ENCODE measurements at places on chromosomes 2 and 18.

GRCh38 chr2:42914314-42914713 lies 121.9 kb upstream of the HAAO start:
- no peak for DNase-seq

- DNase-seq = no peak
Measured at GRCh38 chr2:119377993-119378345, 11.2 kb downstream of the DBI start.

- DNase-seq = no peak
Measured at GRCh38 chr2:130766711-130767407, 11.5 kb downstream of the AMER3 start.

- DNase-seq = peak; percentile 61
Measured at GRCh38 chr2:159968279-159968900, 94.0 kb downstream of the PLA2R1 start.

- DNase-seq = no peak
Measured at GRCh38 chr18:69697689-69698088, 250.0 kb downstream of the CD226 start.

DNA sequence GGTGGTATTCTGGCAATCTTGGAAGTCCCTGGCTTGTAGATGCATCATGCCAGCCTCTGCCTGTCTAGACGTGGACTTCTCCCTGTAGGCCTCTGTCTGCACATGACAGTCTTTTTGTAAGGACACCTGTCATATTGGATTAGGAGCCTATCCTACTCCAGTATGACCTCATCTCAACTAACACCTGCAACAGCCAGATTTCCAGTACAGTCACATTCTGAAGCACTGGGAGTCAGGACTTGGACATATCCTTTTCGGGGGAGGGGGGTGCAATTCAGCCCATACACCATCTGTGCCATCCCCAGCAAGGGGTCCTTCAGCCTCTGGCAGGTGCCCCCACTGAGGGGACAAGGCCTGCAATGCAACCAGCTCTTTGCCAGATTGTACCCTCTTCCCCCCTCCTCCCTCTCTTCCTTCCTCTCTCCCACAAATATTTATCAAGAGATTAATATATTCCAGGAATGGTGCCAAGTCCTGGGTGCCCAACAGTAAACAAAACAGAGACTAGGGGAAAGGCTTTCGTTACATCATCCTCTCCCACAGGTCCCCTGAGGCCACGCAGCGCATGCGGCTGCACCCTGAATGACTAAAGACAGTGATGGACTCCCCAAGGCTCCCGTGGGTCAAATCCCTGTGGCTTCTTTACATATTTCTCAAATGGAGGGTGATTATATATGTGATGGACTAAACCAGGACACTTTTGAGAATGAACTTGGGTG lies 20.5 kb upstream of the MYCN start:
- no peak for DNase-seq

DNA sequence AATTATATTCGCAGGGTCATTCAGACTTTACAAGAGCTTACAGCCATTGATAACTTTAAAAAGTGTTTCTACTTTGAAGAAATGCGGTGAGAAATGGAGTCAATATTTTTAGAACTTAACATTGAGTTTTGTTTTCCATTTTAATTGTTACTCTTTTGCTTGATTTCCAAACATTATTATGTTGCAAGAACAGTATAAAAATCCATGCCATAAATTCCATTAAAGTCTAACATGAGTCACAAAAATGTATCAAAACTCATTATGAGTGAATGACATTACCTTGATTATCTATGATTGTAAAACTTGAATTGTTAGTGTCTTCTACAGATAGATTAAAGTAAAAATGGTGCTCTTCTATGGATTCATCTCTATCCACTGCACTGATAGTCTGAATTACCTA lies 92.6 kb downstream of the CDH19 start:
- DNase-seq = no peak

DNA sequence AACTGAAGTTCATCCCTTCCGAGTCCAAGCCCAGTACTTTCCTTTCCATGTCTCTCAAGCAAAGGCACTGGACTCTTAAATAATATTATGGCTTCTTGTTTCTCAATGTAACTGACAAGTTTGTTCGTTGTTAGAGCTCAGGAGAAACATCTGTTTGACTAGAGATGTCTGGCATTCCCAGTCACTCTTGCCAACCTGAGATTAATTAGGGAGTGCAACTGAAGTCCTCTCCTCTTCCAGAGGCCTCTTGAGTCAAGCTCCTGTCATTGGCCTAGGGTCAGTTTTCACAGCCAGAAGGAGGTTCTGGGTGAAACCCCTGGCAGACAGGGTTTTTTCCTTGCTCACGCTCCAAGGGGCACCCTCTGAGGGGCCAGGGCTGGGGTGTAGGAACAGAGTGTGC lies 196.1 kb downstream of the AGPS start:
- no peak for DNase-seq

DNA sequence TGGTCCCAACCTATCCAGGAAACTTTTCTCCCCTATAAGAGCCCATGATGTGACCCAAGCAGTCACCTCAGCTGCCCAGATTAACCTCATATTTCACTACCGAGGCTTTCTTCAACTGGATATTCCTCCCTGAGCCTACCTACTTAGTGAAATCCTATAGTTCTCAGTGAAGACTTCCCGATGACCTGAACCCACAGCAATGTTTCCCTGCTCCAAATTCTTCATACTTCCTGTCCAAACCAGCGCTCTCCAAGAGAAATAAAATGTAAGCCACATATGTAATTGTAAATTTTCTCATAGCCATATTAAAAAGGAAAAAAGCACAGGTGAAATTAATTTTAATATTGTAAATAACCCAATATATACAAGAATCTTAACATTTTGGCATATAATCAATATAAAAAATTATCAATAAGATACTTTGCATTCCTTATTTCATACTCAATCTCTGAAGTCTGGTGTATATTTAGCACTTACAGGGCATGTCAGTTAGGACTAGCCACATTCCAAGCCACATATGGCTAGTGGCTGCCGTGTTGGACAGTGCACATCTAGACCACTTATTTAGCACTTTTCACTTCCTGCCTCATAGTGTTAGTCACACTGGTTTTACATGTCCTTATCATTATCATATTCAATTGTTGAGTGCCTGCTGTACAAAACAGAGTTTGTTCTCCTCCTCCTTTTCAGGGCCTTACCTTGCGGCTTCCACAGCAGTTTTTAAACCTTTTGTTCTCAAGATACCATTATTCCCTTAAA lies 1.9 kb upstream of the STAT4 start:
- peak; percentile 49 for DNase-seq

DNA sequence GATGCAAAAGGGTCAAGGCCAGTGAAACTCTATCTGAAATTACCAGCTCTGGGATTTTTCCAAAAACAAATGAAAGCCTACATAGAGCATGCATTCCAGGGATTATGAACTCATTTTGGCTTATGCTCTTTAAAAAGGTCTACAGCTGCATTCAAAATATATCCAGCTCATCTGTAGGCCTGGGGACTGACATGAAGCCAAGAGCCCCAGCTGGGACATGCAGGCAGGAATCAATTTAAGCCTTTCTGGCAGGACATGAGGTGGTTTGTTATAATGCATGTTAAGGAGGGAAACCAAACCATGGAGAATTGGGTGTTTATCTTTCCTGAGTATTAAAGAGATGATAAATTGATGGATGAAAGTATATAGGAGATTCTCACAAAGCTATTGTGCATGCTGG lies 164.5 kb downstream of the RBM43 start:
- DNase-seq = no peak

DNA sequence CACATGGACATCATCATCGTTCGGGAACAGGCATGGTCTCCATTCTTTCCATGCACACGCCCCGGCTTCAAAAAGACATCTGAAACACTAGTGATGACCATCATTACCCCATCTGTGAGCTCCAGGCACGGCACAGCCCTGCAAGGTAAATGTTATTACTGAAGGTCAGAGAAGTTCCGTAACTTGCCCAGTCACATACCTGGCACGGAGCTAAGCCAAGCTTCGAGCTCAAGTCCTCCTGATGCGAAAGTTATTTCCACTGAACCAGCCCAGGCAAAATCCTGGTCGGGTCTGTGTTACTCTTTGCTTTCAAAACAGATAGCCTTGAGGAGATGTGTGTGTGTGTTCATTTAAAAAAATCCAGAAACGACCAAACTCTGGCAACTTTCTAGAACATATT lies 22.8 kb downstream of the FHL2 start:
- no peak for DNase-seq

- DNase-seq = no peak
Measured at GRCh38 chr2:217691920-217692666, 310.7 kb downstream of the TNS1 start.

- peak; percentile 70 for DNase-seq
Measured at GRCh38 chr2:218327451-218328210, 29.0 kb upstream of the CATIP start.

DNA sequence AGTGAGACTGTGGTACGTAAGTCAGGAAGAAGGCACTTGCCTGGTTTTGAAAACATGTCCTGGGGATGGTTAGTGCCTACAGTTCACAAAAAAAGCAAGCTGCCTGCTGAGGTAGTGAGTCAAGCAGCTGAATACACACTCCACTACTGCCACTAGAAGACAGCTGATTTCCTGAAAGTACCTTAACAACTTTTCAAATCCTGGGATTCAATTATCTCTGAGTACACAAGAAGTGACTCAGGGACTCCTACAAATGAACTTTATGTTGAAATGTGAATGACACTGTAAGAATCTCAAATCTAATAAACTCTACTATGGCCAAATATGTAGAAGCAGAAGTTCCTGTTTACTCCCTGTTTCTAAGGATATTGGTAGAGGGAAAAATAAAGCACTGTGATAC lies 58.0 kb upstream of the ARL5A start:
- no peak for DNase-seq

DNA sequence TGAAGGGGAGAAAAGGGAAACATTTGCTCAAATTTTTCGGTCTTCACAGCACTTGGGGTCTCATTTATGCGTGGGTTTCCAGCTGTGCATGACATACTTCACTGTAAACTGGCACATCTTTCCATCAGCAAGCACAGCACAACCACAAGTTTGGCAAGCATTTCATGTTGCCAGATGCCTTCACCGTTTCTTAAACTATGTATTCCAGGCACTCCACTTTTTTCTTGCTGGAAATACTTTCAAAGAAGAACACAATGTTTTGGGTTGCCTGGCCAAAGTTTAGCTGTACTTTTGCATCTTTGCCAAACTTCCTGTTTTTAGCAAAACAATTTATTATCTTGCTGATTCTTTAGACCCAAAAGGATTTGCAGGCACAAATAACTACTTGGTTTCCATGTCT lies 194.6 kb upstream of the MEIS1 start:
- DNase-seq = no peak

DNA sequence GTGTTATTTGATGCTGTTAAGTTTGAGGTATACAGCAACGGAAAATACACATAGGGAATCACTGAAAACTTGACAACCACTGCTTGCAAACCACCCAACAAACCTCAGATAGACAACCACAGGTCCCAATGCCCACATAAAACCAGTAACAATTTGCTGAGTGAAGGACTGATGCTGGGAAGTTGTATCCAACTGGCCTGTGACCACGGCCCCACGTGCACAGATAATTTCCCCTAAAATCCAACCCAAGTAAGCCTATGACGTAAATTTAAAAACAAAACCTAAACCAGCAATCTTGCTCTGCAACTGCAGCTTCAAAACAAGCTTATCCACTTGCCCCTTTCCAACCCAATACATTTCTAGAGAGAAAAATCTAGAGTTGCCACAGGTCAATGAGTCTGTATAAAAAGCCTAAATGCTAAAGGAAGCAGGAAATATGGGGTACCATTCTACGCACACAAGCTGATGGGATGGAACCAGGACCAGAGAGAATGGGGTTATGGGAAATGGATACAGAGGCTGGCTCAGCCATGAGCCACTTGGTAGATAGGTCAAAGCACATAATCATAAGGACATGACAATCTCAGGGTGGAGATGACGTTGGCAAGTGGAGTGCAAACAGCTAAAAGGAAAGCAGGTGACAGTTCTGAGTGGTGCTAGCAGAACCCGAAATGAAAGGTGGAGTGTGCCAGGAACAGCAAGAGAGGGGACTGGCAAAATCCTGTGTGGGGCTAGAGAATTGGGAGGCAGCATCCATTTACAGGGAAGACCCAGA lies 27.8 kb upstream of the CREB1 start:
- no peak for DNase-seq

GRCh38 chr2:156087875-156088274 lies 244.6 kb downstream of the NR4A2 start:
- no peak for DNase-seq

- DNase-seq = peak; percentile 19
Measured at GRCh38 chr2:8380026-8380425, 301.8 kb upstream of the ID2 start.

- DNase-seq = no peak
Measured at GRCh38 chr2:28610583-28611201, 114.8 kb downstream of the PLB1 start.

- DNase-seq = peak; percentile 95
Measured at GRCh38 chr2:240566203-240567136, 1.8 kb upstream of the RNPEPL1 start.

- DNase-seq = no peak
Measured at GRCh38 chr2:14530506-14530905, 102.0 kb upstream of the LRATD1 start.

- peak; percentile 73 for DNase-seq
Measured at GRCh38 chr18:32919799-32920198, 147.0 kb upstream of the KLHL14 start.

DNA sequence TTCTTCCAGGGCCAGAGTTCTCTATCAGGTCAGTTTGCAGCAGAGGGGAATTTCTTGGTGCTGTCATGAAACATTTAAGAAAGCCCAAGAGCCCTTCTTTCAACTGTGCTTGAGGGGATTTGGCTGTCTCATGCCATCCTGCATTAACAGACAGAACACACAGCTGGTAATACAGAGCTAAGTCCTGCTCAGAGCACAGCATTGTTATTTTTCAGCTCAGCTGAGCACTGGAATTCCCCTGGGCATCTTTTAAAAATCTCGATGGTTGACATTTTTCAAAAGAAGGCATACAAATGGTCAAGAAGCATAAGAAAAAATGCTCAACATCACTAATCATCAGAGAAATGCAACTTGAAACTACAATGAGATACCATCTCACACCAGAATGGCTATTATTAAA lies 14.9 kb upstream of the IL1R2 start:
- no peak for DNase-seq

DNA sequence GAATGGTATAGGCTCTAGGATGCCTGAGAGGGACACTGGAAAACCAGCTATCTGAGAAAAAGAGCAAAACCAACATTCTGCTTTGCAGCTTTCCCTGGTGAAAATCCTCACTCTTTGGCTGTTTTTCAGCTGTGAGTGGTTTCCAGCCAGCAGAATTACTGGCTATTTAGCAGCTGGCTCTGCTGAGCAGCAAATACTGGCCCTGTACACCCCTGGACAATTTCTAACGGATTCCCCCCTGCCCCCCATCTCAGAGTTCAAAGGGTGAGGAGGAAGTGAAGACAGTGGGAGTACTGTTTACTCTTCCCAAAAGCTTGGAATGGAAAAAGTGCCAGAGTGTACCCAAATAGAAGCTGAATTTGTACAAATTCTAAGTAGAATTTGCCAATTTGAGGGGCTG lies 26.1 kb upstream of the IMP4 start:
- DNase-seq = no peak

DNA sequence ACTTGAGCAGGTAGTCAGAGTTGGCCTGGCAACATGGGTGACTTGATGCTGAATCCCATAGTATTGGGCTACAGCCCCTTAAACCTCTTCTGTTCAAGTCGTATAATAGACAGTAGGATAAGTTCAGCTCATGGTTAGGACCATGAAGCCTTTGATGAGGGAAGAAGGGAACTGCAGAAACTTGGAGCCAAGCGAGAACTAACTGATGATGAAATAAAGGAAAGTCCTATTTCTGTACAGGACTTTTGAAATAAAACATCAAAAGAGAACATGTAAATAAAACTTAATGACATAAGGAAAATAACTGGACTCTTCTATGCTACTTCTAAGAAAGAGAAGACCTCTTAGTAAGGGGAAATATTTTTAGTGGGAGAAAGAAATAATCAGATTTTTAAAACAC lies 51.2 kb upstream of the UGP2 start:
- DNase-seq = no peak

Measured in hematopoietic multipotent progenitor cell treated with erythropoietin and hydrocortisone succinate and interleukin-3 and kit ligand, for 6 days (in vitro differentiated cells).